ENCODE measurements at places on chromosomes 1 and 21.
A peak's percentile ranks its signal among the peaks of the same experiment; 100 is the strongest.

DNA sequence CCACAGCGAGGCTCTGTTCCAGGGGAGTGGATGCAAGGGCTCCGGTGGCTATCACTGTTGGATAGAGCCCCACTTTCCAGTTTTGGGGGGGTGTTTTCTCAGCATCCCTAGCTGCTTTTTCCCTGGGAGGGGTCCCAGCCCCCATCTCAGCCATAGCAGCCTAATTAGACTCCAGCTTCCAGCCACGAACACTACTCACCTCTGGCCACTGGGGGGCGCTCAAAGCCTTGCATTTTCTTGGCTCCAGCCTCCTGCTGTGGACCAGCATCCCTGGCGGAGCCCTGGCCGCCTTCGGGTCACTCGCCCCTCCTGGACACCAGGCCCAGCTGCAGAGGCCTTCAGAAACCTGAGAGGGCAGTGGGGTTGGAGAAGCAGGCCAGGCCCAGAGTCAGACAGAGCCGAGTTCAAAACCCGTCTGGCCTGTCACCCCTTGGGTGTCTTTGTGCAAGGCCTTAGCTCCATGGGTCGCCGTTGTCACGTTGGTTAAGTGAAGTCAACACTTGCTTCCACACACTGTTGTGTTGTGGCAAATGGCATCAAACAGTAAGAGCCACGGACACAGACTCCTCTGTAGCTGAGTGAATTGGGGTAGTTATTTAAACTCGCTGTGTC lies 93.5 kb upstream of the ACTL8 start:
- peak; percentile 2 for DNase-seq

DNA sequence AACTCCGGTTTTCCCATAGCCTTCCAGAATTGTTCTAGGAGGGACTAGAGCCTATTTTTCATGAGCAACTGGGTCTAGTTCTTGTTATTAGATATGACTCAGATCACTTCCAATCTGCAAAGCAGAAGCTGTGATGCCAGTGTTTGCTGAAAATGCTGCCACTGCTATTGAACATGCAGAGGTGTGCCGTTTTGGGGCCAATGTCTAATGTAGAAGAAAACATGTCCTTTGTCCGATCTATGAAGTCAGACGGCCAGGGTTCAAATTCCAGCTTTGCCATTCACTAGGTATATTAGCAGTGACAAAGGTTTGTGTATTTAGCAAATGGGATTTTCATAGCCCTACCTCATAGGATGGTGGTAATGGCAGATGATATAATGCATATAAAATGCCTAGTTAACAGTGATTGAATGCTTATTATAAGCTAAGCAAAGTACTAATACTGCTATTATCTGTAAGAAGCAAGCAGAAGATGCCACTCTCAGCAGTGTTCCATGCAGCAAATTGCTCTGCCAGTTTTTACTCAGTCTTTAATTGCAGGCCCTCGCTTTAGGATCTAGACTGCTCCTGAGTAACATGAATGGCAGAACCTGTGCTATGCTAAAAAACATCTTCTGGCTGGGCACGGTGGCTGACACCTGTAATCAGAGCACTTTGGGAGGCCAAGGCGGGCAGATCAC lies 40.1 kb upstream of the CXADR start:
- no peak for DNase-seq

DNA sequence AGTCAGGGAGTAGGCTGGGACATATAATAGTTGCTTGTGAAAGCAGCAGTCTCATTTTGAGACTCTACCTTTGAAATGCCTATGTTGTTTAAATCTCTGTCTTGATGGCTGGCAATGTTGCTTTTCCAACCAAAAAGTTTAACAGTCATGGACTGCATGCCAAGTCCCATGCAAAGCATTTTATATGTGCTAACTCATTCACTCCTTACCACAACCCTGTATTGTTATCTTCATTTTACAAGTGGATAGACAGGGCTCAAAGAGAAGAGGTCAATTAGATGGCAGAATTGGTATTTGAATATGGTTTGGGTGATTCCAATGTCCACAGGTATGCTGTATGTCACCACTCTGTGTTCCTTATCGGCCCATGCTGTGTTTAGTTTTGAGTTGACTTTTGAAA lies 331.4 kb upstream of the USP24 start:
- DNase-seq: no peak

- DNase-seq: no peak
Measured at GRCh38 chr21:46457801-46458314, 833 bp upstream of the DIP2A start.

DNA sequence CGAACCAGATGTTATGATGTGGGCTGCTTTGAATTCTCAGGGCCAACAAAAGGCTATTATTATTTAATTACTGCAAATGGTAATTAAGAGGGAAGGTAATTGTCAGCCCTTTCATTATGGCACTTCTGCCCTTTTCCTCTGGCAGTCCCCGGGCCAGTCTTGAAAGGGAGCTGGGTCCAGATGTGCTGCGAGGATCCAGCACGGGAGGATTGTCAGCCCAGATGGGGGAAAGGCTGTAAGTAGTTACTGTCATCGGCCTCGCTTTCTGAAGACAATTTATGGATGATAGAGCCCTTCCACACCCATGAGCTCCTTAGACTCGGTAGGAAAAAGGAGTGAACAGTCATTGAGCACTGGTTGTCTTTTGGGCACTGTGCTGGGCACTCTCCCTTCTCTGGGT lies 8.7 kb upstream of the ZNF362 start:
- DNase-seq: no peak

- DNase-seq: peak; percentile 9
Measured at GRCh38 chr1:78114034-78114956, 68.5 kb downstream of the GIPC2 start.

DNA sequence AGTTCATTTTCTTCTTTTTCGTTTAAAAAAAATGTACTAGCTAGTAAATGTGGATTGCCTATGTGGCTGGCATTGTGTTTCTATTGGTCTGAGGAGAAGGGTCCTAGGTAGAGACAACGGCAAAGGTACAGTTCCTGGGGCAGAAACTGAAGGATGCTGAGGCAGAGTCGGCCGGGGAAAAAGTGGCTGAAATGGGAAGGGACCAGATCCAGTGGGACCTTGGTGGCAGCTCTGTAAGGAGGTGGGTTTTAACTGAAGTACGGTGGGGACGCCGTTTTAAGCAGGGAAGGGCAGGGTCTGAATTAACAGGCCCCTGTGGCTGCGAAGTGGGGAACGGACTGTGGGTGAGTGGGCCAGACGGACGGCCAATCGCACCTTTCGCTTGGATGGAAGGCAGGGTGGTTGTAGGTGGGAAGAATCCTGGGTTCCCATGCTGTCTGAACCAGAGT lies 420 bp upstream of the VPS13D start:
- DNase-seq: no peak

DNA sequence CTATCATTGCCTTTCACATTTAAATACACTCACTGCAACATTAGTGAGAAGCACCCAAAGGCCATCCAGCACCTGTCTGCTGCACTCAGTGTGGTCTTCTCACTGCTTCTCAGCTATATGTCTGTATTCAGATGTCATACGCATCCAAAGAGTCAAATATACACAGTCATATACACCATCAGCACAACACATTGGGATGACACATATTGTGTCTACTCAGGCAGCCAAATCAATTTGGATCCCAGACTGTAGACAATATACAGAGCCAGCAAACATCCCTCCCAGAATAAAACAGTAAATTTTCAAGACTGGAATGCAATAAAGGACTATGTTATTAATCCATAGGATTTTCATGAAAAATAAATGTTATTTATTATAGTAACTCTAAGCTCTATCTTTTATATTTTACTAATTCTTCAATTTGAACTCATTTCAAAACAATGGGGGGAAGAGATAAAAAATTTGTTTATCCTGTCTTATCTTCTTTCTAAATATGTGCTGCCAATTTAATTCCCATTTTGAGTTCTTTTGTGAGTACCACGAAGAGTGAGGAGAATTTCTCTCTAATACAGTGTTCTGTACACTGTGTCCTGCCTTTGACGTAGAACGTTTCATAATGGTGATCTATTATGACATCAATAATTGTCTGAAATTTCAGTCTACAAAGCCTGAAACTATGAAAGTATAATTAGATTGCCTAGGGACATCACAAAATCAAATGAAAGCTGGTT lies 602.2 kb upstream of the CXADR start:
- DNase-seq: no peak

DNA sequence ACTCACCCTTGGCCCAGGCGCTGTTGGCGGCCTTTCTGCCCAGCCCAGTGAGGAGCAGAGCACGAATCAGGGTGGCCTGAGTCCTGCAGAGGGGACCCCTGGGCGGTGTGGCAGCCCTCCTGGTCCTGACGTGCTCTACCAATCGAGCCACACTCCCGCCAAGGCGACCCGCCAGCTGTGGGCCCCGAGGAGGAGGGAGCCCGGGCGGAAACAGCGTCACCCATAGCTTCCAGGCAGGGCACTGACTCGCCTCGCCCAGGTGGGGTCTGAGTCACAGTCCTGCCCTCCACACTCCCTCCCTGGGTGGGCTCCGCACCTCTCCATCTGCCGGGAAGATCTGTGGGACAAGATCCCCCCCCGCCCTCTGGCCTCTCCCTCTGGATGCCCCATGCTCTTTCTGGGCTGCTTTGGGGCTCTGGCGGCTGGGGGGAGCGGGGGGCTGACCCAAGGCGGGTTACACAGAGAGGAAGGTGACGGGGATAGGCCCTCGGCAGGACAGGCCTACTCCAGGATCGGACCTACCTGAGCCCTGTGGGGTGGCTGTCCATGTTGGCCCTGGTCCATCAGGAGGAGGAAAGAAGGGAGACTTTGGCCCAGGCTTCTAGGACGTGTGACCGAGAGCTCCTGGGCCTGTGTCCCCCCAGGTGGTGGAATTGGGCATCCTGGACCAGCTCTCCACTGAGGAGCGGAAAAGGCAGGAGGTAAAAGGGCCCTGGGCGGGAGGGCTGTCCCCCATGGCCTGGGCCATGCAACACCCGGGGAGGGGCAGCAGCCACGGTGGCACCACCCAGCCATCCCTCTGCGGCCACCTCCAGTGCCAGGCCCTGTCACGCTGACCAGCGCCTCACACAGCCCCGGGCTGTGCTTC lies 14.0 kb downstream of the ARHGEF16 start:
- no peak for DNase-seq

DNA sequence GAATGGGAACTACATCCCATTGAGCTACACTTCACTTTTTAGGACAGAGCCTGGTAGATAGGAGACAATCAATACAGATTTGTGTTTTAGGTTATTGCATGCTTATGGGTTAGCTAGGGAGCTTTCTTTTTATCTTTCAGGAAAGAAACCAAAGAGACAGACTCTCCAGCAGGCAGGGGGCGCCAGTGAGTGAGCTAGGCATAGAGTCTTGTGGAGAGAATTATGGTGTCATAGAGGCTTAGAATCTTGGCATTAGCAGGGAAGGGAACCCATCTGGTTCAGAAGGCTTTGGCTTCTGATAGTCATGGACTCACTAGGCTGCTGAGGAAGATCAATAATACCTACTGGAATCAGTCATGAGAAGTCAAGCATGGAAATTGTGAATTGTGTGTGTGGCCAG lies at the start of gene SMCP:
Gene SMCP (plus strand): TSS at position 281 of the 400 bp plus-strand sequence. CDS start 6,101 bp downstream, outside the sequence.
- no peak for DNase-seq

GRCh38 chr1:154467434-154468102 lies 34.5 kb upstream of the TDRD10 start:
- DNase-seq: no peak

DNA sequence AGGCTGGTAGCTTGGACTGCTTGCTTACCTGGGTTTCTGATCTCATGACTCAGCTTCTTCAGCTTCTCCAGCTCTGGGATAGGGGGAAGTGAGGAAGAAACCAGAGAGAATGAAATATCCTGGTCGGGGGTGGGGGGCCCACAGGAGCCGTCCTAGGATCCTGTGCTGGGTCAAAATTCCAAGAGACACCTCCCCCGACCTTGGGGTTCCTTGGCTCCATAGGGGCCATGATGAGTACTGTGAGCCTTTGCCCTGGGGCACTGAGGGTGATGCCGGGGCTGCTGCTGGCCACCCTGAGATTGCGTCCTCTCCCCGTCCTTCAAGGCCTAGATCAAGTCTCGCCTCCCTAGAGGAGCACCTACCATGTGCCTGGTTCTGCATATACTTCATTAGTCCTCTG lies 40.0 kb downstream of the MYOM3 start:
- DNase-seq: no peak

DNA sequence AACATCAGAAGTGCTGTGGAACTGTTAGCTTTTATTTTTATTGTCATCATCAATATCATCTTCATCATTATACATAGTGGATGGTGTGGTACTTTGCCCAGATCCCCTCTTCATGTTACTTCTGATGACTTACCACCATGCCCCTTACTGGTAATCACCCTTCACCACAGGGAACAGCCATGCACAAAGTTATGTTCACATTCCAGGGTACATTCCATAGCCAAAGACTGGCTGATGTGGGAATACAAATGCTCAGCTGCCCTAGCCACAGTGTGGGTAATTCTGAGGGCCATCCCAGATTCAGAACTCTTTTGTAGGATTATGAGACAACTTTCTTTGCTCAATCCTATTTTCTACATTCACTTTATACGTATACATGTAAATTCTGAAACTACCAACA lies 691.3 kb upstream of the CXADR start:
- DNase-seq: no peak

DNA sequence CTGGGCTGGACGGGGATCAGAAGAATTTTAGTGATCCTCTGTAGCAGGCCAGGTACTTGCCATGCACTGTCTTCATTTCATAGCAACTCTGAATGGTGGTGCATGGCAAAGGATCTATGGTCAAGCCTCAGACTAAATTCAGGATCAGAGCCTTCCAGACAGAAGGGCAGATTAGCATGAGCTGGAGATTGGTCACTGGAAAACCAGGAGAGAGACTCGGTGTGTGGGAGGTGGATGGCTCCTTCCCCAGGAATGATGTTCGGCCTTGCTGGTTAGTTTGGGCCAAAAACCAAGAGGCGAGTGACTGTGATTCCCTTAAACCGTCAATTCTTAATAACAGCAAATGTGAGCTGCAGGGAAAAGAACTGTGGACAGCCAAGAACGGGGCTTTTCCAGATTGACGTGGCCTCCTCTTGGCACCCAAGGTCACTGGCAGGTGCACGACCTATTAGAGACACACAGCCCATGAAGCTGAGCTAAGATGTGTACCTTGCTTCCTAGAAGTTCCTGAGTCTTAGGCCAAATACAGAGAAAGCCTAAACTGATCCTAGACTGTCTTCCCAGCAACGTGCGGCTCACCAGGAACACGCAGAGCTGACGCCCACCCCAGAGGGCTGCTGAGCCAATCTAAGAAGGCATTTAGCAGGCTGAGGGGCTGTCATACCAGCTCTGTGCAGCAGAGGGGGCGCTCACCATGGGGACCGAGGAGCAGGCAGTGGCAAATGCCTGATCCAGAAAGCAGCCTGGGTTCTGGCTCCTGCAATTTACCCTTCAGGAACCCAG lies 18.5 kb downstream of the ALDH4A1 start:
- DNase-seq: peak; percentile 29

- DNase-seq: no peak
Measured at GRCh38 chr1:85121744-85122143, 73.4 kb upstream of the MCOLN3 start.
